CD4-positive, alpha-beta T cell treated with Interleukin-6 at 100 ng/mL for 8 hours (primary cell): ENCODE measurements at places on chromosomes 2 and 18.

- DNase-seq: no peak
These were observed 174.9 kb downstream of the SEPTIN10 start for GRCh38 chr2:109438773-109439389.

DNA sequence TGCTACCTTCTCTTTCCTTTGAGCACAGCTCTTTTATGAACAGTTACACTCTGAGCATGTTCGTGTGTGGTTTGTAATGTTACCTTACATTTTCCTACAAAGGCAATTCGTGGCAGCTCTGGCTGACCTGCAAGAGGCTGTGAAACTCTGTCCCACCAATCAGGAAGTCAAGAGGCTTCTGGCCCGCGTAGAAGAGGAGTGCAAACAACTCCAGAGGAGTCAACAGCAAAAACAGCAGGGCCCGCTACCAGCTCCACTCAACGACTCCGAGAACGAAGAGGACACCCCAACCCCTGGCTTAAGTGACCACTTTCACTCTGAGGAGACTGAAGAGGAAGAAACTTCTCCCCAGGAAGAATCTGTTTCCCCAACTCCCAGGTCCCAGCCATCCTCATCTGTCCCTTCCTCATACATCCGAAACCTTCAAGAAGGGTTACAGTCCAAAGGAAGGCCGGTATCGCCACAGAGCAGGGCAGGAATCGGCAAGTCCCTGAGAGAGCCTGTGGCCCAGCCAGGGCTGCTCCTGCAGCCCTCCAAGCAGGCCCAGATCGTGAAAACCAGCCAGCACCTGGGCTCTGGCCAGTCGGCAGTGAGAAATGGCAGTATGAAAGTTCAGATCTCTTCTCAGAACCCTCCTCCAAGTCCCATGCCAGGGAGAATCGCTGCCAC lies 56.9 kb downstream of the WDSUB1 start:
- no peak for DNase-seq

DNA sequence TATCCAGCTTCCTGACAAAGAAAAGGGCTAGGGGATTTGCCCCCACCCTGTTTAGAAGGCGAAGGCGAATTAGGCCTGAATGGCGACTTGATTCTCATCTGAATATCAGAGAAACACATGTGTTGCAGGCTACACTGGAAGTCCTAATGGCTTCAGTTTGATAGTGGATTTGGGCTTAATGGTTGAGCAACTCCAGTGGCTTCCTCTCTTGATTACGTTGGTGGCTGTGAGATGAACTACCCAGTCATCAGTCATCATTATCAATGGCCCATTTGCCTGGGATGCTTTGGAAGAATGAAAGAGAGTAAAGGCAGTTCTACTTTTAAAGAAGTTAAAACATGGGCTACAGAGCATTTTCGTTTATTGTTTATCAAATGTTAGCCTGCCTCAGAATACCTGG lies 60.9 kb upstream of the IL1R1 start:
- no peak for DNase-seq

GRCh38 chr18:80147418-80148325 lies 38.6 kb downstream of the ADNP2 start:
- peak; percentile 59 for DNase-seq

GRCh38 chr2:165563468-165564225 lies 94.1 kb downstream of the CSRNP3 start:
- DNase-seq: no peak

DNA sequence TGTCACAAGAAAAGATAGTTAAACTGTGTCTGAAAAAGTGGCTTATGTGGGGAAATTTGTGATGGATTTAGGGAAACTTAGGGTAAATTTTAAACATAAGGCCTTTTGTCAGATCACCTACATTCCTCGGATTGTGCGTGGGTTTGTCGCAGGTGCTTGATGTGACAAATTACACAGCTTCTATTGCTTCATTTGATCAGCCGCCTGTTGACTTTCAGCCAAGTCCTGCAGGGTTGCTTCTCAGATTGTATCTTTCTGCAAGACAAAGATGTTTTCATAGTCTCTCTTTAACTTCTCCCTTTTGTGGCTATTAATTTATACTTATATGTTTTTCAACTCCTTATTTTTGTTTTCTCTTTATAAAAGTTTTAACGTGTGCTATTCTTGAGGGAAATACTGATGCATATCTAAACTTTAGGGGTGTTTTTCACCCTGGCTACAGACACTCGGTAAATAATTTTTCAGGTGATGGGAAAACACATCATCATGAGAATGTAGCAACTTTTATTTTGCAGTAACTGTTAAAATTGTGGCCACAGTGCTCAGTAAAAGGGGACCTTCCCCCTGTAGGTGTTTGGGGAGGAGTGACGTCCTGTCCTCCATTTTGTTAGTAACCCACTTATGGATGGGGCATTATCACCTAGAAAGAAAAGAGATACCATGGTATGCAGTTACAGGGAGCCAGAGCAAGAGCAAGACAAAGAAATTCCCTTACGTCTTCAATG lies 31.4 kb downstream of the GALM start:
- DNase-seq: peak; percentile 52

DNA sequence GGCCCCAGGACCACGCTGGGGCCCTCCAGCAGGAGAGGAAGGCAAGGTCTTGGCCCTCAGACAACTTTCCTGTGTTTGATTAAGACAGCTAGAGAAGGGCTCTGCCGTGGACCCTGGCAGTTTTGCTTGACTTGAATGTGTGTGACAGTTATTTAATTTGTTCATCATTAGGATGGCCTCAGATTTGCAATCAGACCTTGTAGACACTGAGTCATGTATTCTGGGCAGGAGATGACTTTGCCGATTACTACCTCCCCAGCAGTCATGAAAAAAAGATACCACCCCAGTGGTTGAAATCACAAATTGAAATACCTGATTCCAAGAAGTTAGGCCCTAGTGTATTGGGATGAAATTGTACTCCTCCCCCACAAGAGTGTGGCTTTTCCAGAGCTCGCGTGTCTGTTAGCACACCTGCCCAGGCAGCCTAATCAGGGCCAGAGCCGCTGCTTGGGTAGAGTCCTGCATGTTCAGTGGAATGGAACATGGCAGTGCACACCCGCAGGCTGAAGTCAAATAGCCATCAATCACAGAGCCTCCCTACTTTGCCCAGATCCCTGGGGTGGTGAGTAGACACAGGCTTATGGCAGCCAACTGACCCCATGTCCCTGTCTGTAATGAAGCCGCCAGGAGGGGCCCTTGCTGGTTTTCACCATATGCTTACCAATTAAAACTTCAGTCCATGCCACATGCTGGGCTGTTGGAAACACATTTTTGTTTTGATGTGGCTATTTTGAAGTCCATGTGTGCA lies 122.5 kb downstream of the TPGS2 start:
- no peak for DNase-seq

DNA sequence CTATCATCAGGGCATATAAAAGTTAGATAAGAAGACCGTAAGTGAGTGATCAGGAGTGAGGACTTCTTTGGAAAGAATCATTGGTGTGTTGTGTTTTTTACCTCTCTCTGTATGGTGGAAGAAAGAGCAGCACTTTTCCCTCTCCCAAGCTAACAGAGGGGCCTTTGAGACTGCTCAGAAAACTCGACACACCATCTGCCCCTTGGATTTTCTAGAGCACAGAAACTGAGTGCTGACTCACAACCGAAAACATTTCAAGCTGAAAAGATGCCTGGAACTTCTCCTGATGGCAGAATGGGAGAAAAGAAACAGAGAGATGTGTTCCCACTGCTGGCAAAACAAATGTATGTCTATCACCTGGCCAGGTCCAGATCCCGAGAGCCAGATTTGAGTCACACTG lies 156.6 kb downstream of the DNAH7 start:
- DNase-seq: no peak

GRCh38 chr2:220270481-220271070 lies 643.1 kb downstream of the SLC4A3 start:
- no peak for DNase-seq

DNA sequence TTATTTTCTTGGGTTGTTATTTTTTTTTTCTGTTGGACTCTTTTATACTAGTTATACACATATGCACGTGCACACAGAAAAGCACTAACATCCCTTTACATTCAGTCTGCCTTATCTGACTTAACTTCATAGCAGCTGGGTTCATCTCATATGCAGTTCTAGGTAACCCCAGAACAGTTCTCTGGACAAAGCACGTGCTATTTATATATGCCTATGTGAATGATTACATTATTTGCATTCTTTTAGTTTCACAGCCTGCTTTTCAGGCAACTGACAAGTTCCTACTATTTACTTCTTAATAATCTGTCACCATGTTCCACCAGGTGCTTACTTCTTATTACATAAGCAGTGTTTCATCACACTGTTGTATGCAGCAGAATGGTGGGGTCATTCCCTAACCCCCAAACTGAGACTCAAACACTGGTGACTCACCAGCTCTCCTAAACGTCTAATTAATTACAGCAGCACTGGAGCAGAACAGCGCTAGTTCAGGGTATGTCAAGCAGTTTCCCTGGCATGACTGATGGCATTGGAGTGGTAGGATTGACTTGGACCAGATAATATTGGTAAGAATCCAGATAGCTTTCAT lies 372.8 kb downstream of the CLIP4 start:
- DNase-seq: no peak

GRCh38 chr18:334575-335132 lies 66.8 kb upstream of the THOC1 start:
- DNase-seq: no peak

- no peak for DNase-seq
These were observed 486.8 kb downstream of the PARD3B start for GRCh38 chr2:205032093-205032551.

DNA sequence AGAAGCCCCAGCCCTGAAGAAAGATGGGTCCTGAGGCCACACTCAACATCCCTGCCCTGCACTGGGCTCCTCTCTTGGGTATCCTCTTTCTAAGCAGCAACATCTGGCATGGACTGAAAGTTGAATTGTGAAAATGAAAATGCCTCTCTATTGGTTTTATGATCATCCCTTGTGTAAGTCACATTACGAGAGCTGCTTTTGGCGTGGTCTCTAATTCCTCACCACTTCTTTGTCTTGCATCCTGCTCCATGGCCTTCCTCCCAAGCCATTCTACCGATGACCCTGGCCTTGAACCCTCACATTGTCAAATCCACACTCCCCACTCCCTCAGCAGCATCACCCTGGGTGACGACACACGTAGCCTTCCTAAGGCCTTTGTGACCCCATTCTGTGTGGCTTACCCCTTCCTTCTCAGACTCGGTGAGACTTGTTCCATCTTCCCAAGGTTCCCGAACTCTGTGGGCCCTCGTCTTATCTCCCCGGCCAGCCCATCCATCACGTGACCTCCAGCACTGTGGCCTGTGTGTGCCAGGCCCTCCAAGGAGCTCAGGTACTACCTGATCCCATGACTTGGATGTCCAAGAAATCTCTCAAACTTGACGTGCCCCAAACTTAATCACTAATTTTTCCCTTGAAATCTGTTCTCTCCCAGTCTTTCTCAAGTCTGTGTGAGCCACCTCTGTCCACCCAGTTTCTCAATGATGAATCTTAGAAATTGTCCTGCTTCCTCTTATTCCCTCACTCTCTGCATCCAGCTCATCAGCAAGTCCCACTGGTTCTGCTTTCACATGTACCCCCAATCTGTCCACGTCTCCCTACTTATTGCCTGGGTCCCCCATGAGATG lies 194.7 kb upstream of the HS6ST1 start:
- DNase-seq: no peak

DNA sequence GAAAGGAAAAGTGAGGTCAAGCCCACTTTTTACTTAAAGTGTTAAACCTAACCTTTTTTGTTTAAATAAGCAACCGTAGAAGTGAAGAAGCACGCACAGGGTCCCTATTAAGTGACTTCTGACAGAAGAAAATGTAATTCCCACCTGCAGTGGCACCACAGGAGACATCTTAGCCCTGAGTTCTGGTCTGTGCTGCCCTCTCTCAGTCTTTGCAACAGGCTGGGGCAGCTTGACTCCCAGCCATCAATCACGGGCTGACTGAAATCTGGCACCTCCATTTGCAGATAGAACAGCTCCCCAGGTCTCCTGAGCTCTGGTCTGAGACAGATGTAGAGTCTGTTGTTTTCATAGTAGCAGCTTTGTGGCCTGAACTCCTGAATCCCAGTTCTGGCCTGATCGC lies 170.0 kb downstream of the LTBP1 start:
- DNase-seq: no peak
